ENCODE measurements at places on chromosomes 7 and 10.
A peak's percentile ranks its signal among the peaks of the same experiment; 100 is the strongest.

DNA sequence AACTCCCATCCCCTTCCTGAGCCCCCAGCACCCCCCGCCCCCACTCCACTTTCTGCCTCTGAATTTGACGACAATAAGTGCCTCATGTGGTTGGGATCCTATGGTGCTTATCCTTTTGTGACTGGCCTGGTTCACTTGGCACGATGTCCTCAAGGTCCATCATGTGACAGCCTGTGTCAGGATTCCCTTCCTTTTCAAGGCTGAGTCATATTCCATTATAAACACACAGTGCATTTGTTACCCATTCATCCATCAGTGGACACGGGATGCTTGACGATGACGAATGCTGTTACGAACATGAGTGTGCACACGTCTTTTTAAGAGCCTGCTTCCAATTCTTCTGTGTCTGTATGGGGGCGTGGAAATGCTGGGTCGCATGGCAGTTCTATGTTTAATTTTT lies 26.7 kb downstream of the SHH start:
- DNase-seq, result no peak

GRCh38 chr7:47887016-47887640 lies 61.1 kb downstream of the PKD1L1 start:
- DNase-seq, result no peak

- peak; percentile 82 for DNase-seq
These were observed 50.3 kb downstream of the PALD1 start for GRCh38 chr10:70528741-70529362.

GRCh38 chr7:159198016-159198724 lies 53.5 kb upstream of the VIPR2 start:
- no peak for DNase-seq

- no peak for DNase-seq
These were observed 134.4 kb upstream of the LYZL2 start for GRCh38 chr10:30763918-30764317.

DNA sequence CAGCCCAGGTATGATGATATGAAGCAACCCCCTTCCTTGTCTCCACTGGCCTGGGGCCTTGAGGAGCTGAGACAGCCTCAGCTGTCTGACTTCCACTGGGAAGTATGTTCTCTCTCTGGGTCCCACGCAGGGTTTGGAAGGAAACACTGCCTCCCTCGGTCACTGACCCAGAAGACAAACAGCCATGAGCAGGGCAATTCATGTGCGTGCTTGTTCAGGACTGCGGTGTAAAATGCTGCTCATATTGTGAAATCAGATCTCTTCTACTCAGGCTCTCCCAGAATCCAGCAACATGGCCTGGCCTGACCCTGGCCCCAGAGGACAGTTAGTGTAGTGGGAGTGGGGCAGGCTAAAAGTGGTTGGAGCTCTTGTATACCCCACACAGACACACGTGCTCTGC lies 2.8 kb downstream of the CLCN1 start:
- no peak for DNase-seq

DNA sequence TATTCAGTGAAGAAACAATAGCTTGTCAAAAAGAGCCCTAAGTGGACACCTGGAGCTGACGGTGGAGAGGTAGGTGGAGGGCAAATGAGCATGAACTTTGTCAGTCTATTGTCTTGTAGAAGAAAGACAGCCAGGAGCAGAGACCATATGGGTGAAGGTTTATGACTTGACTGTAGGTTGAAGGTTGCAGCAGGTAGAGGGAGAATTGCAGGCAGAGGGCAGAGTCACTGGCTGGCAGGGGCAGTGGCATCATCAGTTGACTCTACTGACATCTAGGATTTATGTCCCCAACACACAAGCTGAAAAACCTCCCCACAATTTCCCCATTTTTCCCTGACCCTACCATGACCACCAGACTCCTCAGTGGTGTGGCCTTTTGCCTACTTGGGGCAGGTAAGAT lies 243.6 kb upstream of the PRSS58 start:
- no peak for DNase-seq

DNA sequence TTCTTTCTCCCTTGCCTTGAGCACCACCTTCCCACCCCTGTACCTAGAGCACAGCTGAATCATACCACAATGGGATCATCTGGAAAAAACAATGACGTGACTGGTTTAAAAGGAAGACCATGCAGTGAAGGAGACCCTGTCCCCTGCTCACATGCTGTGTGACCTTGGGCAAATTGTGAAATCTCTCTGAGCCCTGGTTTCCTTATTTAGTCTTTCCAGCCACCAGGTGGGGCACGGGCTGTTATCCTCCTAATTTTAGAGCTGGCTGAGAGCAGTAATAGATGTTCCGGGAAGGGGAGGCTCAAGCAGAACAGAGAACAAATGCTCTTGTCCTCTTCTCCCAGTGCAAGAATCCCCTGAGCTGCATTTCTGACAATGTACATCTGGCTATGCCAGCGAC lies 198.3 kb downstream of the RPS24 start:
- DNase-seq, result peak; percentile 64

GRCh38 chr10:124231168-124232155 lies 138.1 kb upstream of the CHST15 start:
- no peak for DNase-seq

DNA sequence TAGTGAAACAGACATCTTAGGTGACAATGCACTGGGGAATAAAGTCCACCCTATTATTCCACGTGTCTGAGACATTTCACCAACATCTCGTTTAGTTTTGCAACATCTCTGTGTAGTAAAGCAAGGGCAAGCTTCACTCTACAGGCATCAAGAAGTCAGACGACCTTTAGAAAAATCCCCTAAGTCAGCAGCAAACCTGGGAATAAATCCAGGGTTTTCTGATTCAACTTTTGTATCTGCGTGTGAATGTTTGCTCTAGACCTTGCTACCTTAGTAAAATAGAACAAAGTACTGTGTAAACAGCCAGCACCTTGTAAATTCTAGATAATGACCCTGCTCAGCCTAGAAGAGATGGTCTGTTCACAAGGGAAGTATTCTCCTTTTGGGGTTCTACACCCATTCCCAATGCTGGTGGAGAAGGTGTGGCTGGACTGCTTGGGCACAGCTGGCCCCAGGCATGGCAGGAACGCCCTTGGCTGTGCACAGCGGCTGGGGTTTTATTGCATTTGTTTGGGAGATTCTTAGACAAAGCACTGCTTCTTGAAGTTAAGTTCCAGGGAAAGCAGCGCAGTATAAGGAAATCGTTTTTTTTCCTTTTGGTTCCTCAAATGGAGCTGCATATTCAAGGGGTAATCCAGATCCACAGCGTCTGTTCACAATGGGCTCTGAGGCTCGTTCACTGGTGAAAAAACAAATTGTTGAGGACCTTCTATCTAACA lies 38.3 kb upstream of the GALNTL5 start:
- no peak for DNase-seq

DNA sequence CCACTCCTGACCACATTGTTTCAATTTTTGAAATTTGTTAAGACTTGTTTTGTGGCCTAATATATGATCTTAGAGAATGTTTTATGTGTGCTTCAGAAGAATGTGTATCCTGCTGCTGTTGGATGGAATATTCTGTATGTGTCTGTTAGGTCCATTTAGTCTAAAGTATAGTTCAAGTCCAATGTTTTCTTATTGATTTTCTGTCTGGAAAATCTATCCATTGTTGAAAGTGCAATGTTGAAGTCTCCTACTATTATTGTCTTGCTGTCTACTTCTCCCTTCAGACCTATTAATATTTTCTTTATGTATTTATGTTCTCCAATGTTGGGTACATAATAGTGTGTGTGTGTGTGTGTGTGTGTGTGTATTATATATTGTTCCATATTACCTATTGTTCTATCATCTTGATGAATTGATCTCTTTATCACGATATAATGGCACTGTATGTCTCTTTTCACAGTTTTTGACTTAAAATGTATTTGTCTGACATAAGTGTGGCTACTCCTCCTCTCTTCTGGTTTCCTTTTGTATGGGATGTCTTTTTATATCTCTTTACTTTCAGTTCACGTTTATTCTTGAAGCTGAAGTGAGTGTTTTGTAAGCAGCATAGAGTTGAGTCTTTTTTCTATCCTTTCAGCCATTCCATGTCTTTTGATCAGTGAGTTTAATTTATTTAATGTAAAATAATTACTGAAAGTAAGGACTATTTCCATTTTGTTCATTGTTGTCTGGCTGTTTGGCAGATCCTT lies 61.3 kb downstream of the AKR1D1 start:
- no peak for DNase-seq

- DNase-seq, result no peak
These were observed 6.0 kb downstream of the TAS2R40 start for GRCh38 chr7:143227806-143228205.

- DNase-seq, result no peak
These were observed 422.8 kb downstream of the EXOC4 start for GRCh38 chr7:133675510-133676218.

DNA sequence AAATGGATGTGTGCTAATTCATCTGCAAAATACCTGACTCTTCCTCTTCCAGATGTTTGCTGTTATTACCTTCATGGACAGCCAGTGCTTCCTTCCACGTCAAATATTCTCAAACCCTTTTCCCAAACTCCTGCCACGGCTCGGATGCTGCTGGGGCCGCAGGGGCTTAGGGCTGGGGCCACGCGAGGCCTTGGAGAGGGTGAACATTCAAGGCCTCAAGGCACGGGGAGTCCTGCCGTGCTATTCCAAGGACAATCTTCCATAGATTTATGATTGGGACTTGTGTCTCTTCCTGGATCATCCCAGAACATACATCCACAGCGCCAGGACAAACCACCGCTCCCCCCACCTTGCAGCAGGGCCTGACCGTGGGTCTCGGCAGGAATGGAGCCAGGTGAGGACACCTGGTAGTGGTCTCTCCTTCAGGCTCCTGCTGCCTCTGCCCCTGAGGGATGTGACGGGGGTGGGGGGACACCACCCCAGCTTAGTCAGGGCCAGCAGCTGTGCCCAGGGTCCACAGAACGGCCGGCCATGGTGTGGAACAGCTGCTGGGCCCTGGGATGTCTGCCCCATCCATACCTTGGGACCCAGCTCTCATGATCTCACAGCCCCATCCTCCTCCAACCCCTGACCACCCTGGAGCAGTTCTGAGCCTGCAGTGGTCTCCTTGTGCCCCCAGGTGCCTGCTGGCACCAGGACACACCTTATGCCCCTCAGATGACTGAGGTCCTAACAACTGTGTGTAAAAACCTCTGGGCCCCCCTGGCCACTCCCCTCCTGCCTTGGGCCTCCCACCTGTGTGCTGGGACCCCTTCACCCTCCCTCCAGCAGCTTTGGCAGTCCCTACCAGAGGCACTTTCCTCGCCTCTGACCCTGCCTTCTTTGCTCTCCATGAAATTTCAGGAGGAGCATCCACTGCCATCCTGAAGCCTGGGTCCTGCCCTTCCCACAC lies 16.7 kb downstream of the VIPR2 start:
- DNase-seq, result peak; percentile 34

- no peak for DNase-seq
These were observed 233.1 kb downstream of the PARD3 start for GRCh38 chr10:34581801-34582532.

- no peak for DNase-seq
These were observed 6.9 kb downstream of the STN1 start for GRCh38 chr10:103911021-103911459.

GRCh38 chr7:157551325-157552070 lies 214.7 kb downstream of the DNAJB6 start:
- peak; percentile 34 for DNase-seq

DNA sequence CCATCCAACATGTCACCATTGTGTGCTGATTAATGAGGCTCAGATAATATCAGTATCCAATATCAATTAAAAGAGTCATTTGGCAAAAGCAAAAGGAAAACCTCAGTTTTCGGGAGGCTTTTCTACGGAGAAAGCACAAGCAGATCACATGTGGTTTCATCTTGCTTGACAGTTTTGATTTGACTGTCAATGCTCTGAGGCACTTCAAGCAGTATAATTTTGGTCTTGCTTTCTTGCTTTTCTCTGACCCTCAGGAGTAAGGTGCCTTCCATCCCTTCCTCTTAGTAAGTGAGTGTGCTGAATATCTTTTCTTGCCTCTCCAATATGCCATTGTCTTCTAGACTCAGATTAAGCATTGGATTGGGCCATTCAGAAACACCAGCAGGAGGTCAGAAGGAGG lies 115.5 kb upstream of the CALCR start:
- no peak for DNase-seq

DNA sequence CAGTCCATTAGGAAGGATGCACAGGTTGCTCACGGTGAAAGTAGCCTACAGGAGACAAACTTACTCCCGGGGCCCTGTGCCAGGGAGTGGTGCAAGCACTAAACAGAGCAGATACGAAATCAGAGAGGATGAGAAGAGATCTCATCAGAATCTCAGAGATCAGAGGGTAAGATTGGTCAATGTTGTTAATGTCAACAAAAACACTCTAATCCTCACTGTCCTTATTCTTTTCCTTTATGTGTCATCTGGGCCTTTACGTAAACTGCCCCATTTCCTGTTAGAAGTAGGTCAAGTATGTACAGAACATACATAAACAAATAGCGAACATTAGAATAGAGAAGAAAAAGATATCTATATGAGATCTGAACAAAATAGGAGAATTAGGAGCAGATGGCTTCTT lies 163.1 kb downstream of the PPP1R17 start:
- DNase-seq, result no peak

GRCh38 chr10:29132551-29133111 lies 156.2 kb upstream of the LYZL1 start:
- no peak for DNase-seq

- peak; percentile 74 for DNase-seq
These were observed 72.3 kb upstream of the DNAJB12 start for GRCh38 chr10:72426986-72427385.

DNA sequence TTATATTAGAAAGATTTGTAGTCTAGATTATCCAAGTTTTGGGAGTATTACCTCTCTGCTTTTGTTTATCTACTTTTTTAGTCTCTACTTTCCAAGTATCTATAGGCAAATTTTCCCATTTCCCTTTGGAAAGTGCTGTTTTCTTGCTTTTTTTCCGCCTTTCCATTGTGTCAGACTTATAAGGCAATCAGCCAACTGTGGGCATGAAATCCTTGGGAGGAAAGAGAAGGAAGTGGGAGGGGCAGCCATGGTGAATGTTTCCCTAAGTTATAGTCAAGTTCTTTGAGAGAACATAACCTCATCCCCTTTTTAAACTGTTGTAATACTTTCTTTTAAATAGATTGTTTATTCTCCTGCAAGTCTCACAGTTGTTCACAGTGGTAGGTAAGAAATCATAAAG lies 52.6 kb downstream of the PTEN start:
- no peak for DNase-seq

DNA sequence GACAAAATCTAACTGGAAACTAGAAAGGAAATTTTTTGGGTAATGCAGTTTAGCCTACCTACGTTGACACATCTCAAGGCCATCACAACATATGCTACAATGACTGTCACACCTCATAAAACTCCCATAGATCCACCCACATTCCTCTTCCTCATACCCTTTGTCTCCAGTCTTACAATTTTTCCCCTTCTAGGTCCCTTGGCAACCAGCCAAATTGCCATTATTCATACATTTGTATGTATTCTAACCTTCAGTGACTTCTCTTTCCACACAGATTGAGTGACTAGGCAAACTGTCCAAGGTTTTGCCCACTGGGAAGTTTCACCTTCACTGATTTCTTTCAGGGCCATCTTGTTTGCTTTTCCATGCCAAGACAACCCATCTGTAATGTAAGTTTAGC lies 100.5 kb upstream of the TPK1 start:
- DNase-seq, result no peak

Data from endodermal cell (in vitro differentiated cells).